T-helper 2 cell treated with Interferon-gamma antibody and Interleukin-4, amounts not matched to agents 5 μg/mL and 100 μg/mL, for 36 hours (primary cell): ENCODE measurements at places on chromosomes 1 and 21.

- H3K27me3 ChIP-seq = peaks cover 16% of the 10 kb centered on the region
- DNase-seq = no peak
- no peak overlapping the region for H3K4me3 ChIP-seq
- no peaks in the 10 kb centered on the region for H3K4me1 ChIP-seq
Observed at GRCh38 chr1:28835237-28835650, 23.3 kb downstream of the OPRD1 start.

GRCh38 chr1:101101360-101101759 lies 75.8 kb upstream of the DPH5 start:
- peaks cover 38% of the 10 kb centered on the region for H3K36me3 ChIP-seq
- no peaks in the 10 kb centered on the region for H3K27me3 ChIP-seq
- H3K4me1 ChIP-seq = peaks cover 16% of the 10 kb centered on the region
- H3K4me3 ChIP-seq = no peak overlapping the region
- DNase-seq = no peak

- H3K36me3 ChIP-seq = no peaks in the 10 kb centered on the region
- H3K27me3 ChIP-seq = no peaks in the 10 kb centered on the region
- H3K4me3 ChIP-seq = no peak overlapping the region
- no peaks in the 10 kb centered on the region for H3K4me1 ChIP-seq
- no peak overlapping the region for H3K27ac ChIP-seq
- no peak for DNase-seq
Observed at GRCh38 chr1:69290291-69290690, 277.4 kb upstream of the LRRC7 start.

GRCh38 chr1:31362032-31362431 lies 10.8 kb downstream of the FABP3 start:
- no peak overlapping the region for H3K4me3 ChIP-seq
- H3K36me3 ChIP-seq = peaks cover 10% of the 10 kb centered on the region
- H3K4me1 ChIP-seq = peaks cover 3% of the 10 kb centered on the region
- no peak for DNase-seq
- H3K27me3 ChIP-seq = no peaks in the 10 kb centered on the region

DNA sequence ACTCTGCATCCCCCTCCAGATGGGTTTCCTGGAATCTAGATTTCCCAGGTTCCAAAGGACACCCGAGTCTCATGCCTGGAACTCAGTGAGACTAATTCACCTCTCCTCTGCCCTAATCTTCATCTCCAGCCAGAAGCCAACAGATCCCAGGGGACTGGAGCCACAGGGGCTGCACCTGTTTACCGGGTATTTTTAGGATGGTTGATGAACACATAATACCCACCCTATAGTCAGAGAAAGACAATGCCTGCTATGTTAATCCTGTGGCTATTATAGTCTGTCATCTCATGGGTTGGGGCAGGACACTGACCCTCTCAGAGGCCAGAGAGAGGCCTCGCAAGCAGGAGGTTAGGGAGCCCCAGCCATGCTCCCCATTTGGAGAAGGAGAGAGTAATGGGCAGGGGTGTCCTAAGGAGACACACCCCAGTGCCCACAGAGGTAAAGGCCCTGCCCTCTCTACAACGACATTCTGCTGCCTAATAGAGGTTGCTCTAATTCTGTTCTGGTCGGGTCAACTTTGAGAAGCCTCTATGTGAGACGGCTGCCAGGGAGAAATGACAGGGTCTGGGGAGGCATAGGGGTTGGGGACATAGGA lies 1.0 kb upstream of the TNNI1 start:
- H3K27me3 ChIP-seq = peaks cover 2% of the 10 kb centered on the region
- H3K27ac ChIP-seq = no peak overlapping the region
- no peaks in the 10 kb centered on the region for H3K36me3 ChIP-seq
- no peak for DNase-seq

GRCh38 chr1:224357626-224358124 lies 996 bp downstream of the CNIH4 start:
- H3K36me3 ChIP-seq = peaks cover 20% of the 10 kb centered on the region
- H3K27ac ChIP-seq = peak overlapping the region; percentile 82
- no peaks in the 10 kb centered on the region for H3K27me3 ChIP-seq
- H3K4me1 ChIP-seq = peaks cover 32% of the 10 kb centered on the region
- peak overlapping the region; percentile 89 for H3K4me3 ChIP-seq
- DNase-seq = no peak

DNA sequence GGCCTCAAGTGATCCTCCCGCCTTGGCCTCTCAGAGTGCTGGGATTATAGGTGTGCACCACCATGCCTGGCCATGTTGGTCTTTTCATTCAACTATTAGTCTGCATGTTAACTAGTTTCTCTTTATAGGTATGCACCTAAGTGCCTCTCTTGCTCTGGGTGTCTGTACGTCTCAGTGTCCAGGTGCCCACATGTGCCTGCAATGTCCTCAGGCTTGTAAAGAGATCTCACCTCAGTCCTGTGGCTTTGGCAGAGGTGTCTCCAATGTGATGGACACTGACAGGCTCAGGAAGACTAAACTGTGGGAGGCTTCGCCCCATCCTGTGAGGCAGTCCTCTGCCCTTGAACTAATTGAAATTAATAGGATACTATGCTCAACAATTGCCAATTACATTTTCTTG lies 526.3 kb downstream of the PTPRU start:
- H3K27me3 ChIP-seq = peaks cover 12% of the 10 kb centered on the region
- no peaks in the 10 kb centered on the region for H3K36me3 ChIP-seq
- H3K27ac ChIP-seq = no peak overlapping the region

DNA sequence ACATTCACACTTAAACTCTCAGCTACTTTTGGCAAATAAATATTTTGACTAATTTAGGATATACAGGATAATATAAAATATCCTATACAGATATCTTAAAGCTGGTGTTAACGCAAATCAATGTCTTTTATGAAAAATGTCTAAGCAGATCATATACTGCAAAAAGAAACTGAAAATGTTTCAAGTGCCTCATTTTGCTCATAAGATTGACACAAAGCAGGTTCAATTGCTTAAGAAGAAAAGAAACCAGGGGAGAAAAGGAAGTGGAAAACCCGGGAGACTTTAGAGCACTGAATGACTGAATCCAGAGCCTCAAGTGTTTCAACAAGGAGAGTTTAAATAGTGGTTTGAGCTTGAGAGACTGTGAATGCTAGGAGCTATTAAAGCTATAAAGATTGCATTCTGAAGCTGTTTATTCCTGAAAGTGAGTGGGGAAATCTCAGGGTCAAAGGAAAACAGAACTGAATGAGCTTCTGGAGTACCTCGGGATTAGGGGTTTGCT lies 1943.0 kb downstream of the MRPL39 start:
- H3K36me3 ChIP-seq = no peaks in the 10 kb centered on the region
- H3K4me1 ChIP-seq = no peaks in the 10 kb centered on the region
- H3K4me3 ChIP-seq = no peak overlapping the region
- no peaks in the 10 kb centered on the region for H3K27me3 ChIP-seq

- no peaks in the 10 kb centered on the region for H3K27me3 ChIP-seq
- H3K36me3 ChIP-seq = no peaks in the 10 kb centered on the region
- no peak overlapping the region for H3K27ac ChIP-seq
- no peak for DNase-seq
- H3K4me3 ChIP-seq = no peak overlapping the region
- no peaks in the 10 kb centered on the region for H3K4me1 ChIP-seq
Observed at GRCh38 chr21:40699366-40699765, 147.6 kb downstream of the DSCAM start.

GRCh38 chr1:224170748-224171478 lies 12.1 kb upstream of the DEGS1 start:
- H3K27me3 ChIP-seq = peaks cover 9% of the 10 kb centered on the region
- H3K36me3 ChIP-seq = peaks cover 14% of the 10 kb centered on the region
- H3K4me1 ChIP-seq = peaks cover 39% of the 10 kb centered on the region
- H3K27ac ChIP-seq = peak overlapping the region; percentile 58
- DNase-seq = no peak
- peak overlapping the region; percentile 61 for H3K4me3 ChIP-seq

GRCh38 chr1:165050246-165050645 lies 306.3 kb downstream of the LMX1A start:
- H3K27ac ChIP-seq = no peak overlapping the region
- no peaks in the 10 kb centered on the region for H3K27me3 ChIP-seq
- H3K36me3 ChIP-seq = no peaks in the 10 kb centered on the region

DNA sequence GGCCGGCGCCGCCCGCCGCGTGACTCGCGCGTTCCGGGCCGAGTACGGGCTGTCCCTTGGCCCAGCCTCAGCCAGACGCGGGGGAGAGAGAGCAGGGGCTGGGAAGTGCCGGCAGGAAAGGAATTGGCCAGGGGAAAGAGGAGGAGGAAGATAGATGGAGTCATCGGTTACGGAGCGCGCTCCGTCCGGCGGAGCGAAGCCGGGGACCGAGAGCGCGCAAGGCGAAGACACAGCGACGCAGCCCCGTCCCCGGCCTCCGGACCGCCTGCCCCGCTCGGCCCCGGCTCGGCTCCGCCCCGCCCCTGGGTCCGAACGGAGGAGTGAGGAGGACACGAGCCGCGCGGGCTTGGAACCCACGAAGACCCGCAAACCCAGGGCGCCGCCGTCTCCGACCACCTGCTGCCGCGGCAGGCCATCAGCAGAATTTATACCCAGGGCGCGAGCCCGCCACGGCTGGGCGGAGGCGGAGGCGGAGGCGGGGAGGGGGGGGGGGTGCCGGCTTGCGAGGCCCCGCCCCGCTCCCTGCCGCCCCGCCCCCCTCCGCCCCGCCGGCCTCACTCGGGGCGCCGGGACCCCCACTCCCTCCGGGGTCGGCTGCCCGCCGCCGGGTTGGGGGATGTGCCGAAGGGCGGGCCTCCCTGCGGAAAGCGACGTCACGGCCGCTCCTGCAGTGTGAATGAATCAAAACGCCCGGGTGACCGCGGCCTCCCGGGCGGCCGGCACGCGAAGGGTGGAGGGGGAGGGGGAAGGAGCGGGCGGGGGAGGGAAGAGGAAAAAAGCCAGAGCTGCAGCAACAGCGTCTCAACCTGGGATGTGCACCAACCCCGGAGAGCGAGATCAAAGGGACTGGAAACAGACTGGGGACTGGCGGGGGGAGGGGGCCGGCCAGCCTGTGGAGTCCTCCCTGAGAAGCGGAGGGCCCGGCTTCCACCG lies at the start of gene LHX4:
LHX4 (plus strand) TSS at position 782 of the 933 bp plus-strand sequence. CDS start 266 bp downstream, outside the sequence.
- peak within 1 kb of the TSS; percentile 73 for H3K4me3 ChIP-seq
- H3K27me3 ChIP-seq = peaks cover 83% of the 10 kb centered on the region
- DNase-seq = peak; percentile 18
- H3K4me1 ChIP-seq = peaks cover 9% of the 10 kb centered on the region
- H3K27ac ChIP-seq = no peak within 1 kb of the TSS

DNA sequence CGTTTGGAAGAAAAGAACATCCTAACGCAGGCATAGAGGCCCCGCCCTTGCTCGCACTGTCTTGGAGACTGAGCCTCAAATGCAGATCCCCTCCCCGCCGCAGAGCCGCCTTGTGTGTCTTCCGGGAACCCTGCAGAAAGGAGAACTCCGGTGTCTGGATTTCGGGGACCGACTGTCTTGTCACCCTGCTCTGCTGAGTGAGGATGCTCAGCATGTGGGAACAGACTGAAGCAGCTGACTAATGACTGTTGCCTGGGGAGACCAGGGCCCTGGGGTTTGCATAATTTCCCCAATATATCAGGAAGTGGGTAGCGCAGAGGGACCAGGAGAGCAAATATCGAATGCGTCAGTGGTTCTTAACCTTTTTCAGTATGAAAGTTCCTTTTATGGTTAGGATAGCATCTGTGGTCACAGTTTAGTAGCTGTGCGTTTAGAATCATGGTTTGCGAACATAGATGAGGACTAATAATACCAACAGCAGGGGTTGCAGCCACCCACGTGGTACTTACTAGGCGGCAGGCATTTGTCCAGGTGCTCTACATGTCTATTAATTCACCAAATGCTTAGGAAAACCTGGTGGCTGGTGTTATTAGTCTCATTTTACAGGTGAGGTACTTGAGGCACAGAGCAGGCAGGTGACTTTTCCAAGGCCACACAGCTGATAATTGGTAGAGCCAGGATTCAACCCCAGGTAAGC lies 14.3 kb downstream of the GPR137B start:
- peaks cover 2% of the 10 kb centered on the region for H3K4me1 ChIP-seq
- no peak overlapping the region for H3K4me3 ChIP-seq
- peaks cover 4% of the 10 kb centered on the region for H3K36me3 ChIP-seq
- no peak overlapping the region for H3K27ac ChIP-seq
- no peaks in the 10 kb centered on the region for H3K27me3 ChIP-seq
- DNase-seq = no peak

- peaks cover 4% of the 10 kb centered on the region for H3K27me3 ChIP-seq
- no peaks in the 10 kb centered on the region for H3K36me3 ChIP-seq
- H3K4me1 ChIP-seq = no peaks in the 10 kb centered on the region
- no peak overlapping the region for H3K27ac ChIP-seq
Observed at GRCh38 chr1:167898578-167899222, 15.2 kb downstream of the ADCY10 start.

DNA sequence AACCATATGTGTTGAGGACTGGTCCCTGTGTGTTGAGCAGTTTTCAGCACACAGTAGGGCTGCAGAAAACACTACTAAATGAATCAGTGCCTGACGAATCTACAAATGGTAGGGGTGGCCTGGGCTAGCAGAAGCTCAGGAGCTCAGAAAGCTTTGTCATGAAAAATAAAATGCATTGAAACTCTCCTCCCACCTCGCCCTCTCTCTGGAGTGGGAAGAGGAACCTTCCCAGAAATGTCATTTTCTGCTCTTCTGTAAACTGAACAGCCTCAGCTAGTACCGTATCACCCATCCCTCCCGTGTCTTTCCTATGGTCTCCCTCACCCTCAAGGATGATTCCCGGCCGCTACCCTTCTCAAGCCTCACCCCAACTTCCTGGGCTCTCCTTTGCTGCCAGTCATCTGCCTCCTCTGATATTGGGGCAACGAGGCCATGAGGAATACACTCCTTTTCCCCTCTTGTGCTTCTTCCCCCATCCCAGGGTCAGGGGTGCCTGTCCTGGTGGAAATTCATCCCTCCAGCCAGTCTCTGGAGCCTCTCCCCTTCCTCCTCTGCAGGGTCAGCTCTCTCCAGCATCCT lies 734.5 kb downstream of the PTPRU start:
- H3K4me3 ChIP-seq = no peak overlapping the region
- no peaks in the 10 kb centered on the region for H3K27me3 ChIP-seq
- H3K4me1 ChIP-seq = no peaks in the 10 kb centered on the region
- no peak overlapping the region for H3K27ac ChIP-seq
- DNase-seq = no peak

DNA sequence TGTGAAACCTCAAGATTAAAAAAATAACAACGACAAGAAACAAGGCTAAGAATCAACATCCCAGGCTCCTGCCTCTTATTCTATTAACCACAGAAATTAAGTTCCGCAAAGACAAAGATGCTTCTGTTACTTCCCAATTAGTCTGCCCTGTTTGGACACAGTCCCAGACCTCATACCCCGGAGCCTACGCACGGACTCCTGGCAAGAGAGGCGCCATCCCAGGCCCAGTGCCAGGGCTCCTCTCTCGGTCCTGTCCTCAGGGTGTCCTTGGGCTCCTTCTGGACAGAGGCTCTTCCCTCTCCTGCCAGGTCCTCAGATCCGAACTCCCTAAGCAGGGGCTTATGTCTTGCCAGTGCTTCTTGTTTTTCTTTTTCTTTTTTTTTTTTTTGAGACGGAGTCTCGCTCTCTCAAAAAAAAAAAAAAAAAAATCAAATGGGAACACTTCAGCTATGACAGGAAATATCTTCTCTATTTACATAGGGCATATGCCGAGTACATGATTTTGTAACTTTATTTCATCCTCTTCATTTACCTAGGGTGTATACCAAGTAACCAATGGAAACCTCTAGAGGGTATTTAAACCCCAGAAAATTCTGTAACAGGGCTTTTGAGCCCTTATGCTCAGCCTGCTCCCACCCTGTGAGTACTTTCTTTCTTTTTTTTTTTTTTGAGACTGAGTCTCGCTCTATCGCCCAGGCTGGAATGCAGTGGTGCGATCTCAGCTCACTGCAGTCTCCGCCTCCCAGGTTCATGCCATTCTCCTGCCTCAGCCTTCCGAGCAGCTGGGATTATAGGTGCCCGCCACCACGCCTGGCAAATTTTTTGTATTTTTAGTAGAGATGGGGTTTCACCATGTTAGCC lies 11.7 kb upstream of the ENO1 start:
- H3K4me3 ChIP-seq = no peak overlapping the region
- no peak overlapping the region for H3K27ac ChIP-seq
- H3K4me1 ChIP-seq = peaks cover 14% of the 10 kb centered on the region
- H3K27me3 ChIP-seq = no peaks in the 10 kb centered on the region

GRCh38 chr1:54359393-54360162 lies 46.6 kb downstream of the SSBP3 start:
- no peaks in the 10 kb centered on the region for H3K27me3 ChIP-seq
- no peak overlapping the region for H3K27ac ChIP-seq
